ENCODE measurements at places on chromosomes 5 and 9. TPM values are rescaled to one million over a fixed set of nuclear protein-coding genes. Genes with fewer than 3 reads are reported as not detected.

- peak; percentile 46 for DNase-seq
These were observed 79.3 kb downstream of the BRINP1 start for GRCh38 chr9:119289740-119290433.

Gene ABCA2
- 70.7 TPM for total RNA-seq

Gene FBXO4
- 1.0 TPM for total RNA-seq

Gene SMIM27
- total RNA-seq = 7.8 TPM

Gene TMEM215
- 0.27 TPM for total RNA-seq

Gene GMCL2
- total RNA-seq = not detected

Gene S1PR3
- total RNA-seq = 2.9 TPM

Gene PPP2R2B
- 11.4 TPM for total RNA-seq

- no peak for DNase-seq
These were observed 13.4 kb upstream of the GAPT start for GRCh38 chr5:58477760-58478376.
